ENCODE measurements at places on chromosomes 7 and 10.

DNA sequence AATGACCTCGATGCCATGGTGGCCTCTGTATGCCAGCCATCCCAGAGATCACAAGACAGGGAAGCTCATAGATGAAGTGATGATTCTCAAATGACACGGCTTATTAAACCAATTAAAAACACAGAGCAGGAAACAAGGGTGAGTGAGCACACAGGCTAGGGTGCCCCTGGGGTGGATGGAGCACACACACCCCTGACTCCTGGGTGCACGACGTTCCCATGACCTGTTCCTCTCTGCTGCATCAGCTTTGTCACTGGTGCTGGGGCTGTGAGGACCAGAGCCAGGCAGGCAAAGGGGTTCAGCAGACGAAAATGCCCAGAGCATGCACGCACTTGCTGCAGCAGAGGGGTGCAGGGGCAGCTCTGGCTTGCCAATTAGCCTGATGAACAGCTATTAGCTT, 86.5 kb upstream of the LRRC4 start:
- DNase-seq: no peak

GRCh38 chr10:3978761-3979160, 193.8 kb upstream of the KLF6 start:
- no peak for DNase-seq

- DNase-seq: no peak
Observed at GRCh38 chr7:23268746-23269145, 22.2 kb downstream of the GPNMB start.

DNA sequence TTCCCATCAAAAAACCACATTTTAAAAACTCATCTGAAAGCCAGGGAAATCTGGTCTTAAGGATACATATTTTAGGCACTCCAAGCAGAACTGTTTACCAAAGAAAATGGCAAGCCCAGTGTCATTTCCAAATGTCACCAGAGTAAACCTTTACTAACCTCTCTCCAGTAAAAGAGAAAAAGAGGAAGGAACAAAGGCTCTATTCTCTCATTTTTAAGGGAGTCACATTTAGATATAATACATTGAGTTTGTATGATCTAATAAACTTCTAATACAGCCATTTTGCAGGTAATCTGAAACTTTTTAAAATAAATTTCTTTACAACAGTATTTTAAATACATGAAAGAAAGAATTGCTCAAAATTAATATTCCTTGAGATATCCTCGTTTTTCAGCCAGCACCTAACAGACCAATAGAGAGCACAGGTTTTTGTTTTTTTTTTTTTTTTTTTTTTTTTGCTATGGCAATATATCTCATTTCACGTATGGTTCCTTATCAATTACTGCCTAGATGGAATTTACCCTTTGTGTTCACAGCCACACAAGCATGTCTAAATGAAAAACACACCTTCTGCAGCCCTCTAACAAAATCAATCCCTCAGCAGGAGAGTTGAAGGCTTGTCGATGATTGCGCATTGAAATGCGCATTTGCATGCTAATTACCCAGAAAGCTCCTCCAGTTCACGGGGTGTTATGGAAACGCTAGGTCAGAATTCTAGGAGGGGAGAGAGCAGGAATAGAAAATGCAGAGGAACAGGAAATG, 39.8 kb upstream of the MSRB2 start:
- DNase-seq: no peak

- DNase-seq: no peak
Observed at GRCh38 chr10:124596962-124597845, 135.6 kb downstream of the LHPP start.

- no peak for DNase-seq
Observed at GRCh38 chr10:124151466-124152095, 58.2 kb upstream of the CHST15 start.

GRCh38 chr7:95688931-95689495, 83.3 kb upstream of the DYNC1I1 start:
- no peak for DNase-seq

- no peak for DNase-seq
Observed at GRCh38 chr7:100874300-100874576, 665 bp upstream of the SRRT start.

DNA sequence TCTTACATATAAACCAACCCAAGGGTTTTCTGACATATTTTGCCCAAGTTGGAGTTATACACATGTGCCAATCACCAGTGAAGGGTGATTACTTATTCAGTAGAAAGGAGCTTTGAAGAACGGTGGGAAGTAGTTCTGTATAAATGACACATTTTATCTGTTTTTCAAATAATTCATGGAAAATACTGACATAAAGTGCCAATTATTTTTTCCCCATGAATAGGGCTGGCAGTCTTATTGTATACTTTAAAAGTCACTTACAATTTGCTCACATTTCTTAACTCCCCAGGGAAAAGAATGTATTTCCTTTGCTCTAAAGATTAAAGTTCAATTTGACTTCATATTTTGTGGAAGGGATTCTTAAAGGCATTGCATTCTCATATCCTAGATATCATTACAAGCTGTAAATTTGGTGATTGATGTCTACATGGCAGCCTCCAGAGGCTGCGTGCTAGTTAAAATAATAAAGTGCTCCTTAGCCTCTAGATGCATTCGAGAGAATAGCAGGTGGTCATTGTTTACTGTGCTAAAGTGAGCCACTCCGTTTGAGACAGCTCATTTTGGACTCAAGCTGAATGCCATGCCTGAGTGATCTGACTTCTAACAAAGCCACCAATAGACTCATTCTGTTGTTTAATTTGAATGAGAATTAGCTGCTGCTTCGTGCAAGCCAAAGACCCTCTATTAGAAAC, 148.8 kb upstream of the NRP1 start:
- DNase-seq: no peak

DNA sequence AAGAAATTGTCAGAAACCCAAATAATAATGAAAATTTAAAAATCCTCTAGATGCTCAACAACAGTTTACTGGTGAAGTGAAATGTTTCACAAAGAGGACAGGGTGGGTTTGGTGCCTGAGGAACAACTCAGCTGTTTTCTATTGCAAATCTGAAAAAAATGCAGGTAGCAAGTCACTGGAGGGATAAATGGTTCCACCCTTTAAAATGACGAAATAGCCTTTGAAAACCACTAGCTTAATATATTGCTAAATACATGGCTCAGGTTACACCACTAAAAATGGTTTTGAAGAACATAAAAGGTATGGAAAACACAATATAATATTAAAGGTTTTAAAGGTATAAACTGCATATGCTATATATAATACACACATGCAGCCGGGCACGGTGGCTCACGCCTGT, 69.5 kb downstream of the LMBR1 start:
- no peak for DNase-seq

- DNase-seq: no peak
Observed at GRCh38 chr7:128302139-128302538, 41.6 kb downstream of the RBM28 start.

GRCh38 chr10:36164556-36165504, 522.7 kb upstream of the FZD8 start:
- DNase-seq: no peak

GRCh38 chr7:119900996-119901672, 371.8 kb upstream of the KCND2 start:
- DNase-seq: no peak

- DNase-seq: no peak
Observed at GRCh38 chr10:119377958-119378736, 164.4 kb downstream of the RGS10 start.

DNA sequence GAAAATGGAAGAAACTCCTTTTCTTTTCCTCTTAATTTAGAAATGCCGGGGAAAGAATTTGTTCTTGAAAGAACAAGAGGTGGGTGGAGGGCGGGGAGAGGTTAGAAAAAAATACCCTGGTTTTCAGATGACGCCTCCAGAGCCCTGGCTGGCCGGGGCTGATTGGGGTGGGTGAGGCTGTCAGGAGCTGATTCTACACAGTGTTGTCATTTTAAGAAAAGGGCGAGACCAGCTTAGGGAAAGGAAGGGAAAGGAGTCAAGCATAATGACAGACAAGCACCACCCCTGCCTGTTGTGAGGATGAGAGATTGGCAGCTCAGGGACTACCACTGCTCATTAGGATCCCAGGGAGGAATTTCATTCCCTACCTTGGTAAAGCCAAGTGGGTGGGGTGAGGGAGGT, 9.9 kb upstream of the FAM180A start:
- no peak for DNase-seq

- DNase-seq: no peak
Observed at GRCh38 chr10:126964190-126964589, 59.0 kb downstream of the DOCK1 start.

GRCh38 chr10:126521399-126521798, 133.1 kb upstream of the ADAM12 start:
- no peak for DNase-seq

DNA sequence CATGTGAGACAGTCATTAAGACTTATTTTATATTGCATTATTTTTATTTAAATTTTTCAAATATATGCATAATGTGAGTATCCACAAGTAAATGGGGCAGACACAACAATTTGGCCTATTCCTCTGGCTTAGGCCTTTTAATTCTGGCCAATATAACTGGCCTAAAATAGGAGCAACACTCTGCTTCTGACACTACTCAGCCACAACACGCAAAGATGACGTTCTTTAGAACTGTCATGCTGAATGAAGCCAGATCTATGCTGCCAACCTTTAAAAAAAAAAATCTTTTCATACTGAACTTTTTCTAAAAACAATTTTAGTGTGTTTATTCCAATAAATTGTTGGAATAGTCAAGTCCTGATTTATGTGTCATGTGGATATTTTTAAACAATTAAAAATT, 355.0 kb upstream of the BMPER start:
- no peak for DNase-seq

DNA sequence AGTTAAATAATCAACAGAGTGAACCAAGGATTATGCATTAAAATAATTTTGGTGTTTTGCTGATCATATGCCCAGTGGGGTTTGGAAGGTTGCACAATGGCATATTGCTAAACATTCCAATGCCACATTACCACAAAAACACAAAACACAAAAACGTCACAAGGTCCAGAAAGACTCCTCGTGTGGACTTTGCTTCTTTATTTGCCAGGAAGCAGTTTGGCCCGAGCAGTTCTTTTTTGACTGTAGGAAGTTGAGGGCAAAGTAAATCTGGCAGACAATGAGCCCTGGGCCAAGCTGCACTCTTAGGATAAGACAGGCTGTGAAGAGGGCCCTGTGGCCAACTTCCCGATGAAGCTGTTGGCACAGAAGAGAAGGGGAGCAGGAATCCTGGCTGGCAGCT, 39.2 kb upstream of the SLC35B4 start:
- no peak for DNase-seq

Data from activated CD8-positive, alpha-beta memory T cell treated with anti-CD3 and anti-CD28 coated beads for 4 hours (primary cell).